ENCODE measurements at places on chromosomes 3 and 15. TPM values are rescaled to one million over a fixed set of nuclear protein-coding genes. Genes with fewer than 3 reads are reported as not detected.

IGF2BP2 gene
- 0.25 TPM for total RNA-seq

GRCh38 chr3:171673951-171674350 lies 136.3 kb downstream of the PLD1 start:
- no peak for DNase-seq

DNA sequence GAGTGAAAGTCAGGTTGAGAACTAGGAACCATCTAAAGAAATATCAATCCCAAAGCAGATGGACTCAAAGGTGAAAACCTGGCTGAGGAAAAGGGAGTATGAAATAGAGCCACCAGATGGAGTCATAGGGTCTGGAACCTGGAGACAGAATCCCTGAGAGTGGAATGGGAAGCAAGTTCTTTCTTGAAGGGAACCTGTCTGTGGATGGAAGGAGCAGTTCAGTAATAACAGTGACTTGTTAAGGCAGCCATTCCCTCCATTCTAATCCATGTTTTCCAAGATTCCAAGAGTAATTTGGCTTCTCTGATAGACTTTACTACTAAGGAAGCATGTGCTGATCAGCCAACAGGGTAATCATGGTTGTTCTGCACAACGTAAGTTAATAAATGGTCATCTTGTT lies 22.5 kb upstream of the AQP9 start:
- no peak for DNase-seq

DNA sequence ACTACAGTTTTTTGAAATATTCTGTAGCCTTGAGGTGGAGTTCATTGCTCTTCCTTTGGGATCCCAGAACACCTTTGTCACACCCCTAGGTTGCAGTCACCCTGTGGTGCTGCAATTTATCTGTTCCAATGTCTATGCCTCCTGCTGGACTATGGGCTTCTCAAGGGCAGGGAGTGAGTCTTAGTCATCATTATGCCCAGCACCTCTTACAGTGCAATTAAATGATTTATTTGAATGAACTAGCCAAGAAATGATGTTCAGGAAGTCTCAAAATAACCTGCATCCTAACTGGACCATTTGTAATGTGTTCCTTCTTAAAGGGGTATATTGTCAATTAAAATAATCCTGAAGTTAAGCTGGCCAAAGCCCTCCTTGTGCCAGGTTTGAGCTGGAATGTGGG lies 28.5 kb downstream of the SHC4 start:
- no peak for DNase-seq

- DNase-seq, result no peak
These were observed 75.0 kb upstream of the ABHD17C start for GRCh38 chr15:80620141-80620540.

DNA sequence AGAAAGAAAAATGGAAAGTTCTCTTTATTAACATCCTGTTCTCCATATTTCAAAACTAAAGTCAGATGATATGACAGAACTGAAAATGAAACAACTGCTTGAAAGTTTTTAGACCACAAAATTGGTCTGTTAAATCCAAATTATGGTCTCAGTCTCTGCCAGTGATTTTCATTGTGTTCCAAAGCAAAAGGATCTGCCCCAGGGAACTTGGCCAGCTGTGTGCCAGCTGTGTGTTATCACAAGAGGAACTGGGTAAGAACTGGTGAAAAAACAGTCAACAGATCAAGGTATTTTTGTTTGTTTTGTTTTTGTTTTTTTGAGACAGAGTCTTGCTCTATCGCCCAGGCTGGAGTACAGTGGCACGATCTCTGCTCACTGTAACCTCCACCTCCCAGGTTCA lies 323.3 kb downstream of the CTNNB1 start:
- DNase-seq, result no peak

Data from CD4-positive, alpha-beta T cell (primary cell).